Fibroblast of skin of left quadriceps (primary cell): ENCODE measurements at places on chromosomes 6 and 20.

DNA sequence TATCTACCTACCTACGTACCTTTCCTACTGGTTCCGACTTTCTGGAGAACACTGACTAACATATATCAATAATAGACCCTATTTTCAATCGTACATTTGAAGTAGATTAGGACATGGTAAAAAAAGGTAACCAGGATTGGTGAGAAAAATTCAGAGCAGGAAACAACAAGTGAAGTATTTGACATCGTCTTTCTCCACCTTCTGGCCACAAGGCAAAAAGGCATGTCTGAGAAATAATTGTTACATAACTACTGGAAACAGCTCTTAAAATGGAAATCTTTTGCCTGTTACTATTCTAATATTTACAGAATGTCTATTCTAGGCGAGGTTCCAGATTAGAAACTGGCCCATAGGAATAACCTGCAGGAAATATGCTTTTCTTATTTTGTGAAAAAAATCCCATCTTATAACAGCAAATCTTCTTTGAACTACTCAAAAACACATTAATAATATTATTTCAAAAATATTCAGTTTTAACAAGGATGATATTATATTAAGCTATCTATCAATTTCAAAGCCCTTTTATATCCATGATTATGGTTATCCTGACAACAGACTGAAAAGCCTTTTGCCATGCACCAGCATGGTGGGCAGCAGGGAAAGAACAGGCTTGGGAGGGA is 80.8 kb downstream of the RCAN2 start:
- DNase-seq = peak; percentile 11

GRCh38 chr6:44503471-44503870 is 116.0 kb downstream of the CDC5L start:
- no peak for DNase-seq

DNA sequence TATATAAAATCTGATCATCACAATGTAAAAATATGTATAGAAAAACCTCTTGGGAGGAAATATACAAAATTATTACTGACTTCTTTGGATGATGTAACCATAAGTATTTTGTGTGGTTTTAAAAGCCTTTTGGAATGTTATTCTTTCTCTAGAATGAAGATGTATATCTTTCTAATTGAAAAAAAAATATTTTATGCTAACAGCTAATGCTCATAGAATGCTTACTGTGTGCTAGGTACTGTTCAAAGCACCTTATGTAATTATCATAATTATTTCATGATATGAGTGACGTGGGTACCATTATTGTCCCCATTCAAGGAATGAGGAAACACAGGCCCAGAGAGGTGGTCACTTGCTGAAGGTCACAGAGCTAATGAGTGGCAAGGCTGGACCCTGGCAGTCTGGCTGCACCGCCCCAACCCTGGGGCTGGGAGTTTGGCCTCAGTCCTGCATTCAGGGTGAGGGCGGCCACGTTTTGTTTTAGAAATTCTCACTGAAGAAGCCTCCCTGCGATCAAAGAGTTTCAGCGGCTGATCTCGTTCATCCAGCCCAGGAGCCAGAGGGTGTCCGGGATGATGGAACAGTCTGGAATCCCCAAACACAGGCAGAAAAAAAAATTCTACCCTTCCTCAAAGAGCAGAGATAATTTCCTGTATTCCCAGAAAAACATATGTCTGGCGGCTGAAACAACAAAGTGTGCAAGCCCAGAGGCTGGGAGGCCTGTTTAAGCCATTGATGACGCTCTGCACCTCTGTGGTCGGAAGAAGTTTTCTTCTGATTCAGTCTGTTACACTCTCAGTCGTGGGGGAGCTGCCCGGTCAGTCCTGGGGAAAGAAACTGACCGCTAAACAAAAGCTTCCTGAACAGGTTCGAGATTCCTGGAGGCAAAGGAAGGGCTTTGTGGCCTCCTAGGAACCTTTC is 37.3 kb downstream of the TFEB start:
- peak; percentile 90 for DNase-seq

DNA sequence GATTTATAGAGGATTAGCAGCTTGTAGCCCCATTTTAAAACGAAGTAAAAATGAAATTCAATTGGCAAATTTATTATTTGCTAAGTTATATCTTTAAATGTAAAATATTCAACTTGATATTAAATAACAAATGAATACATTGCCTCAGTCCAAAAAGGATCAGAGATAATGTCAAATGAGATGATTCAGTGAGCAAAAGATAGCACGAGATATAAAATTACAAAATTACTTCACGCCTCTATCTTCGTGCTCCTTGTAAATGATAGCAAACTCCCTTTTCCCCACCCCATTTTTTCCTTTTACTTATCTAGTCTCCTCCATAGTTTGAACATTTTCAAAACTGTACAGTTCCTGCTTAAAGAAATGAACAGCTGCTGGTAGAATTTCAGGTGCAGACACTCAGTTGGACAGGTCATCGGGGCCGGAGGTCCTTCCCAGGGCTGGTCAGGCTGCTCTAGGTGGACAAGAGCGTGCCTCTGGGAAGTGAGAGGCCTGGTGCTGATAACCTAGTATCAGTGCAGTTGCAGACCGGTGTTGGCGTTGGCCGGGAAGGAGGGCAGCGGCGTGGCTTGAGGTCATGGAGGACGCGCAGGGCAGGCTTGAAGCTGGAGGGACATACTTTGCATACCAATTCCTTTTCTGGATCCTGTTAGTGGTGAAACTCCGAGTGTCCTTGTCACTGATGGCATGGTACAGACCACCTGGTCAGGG is 83.9 kb downstream of the CDC5L start:
- DNase-seq = no peak

- no peak for DNase-seq
Observed at GRCh38 chr6:154494592-154495311, 15.7 kb downstream of the CNKSR3 start.

GRCh38 chr6:98824902-98825599 is 9.3 kb upstream of the POU3F2 start:
- no peak for DNase-seq

DNA sequence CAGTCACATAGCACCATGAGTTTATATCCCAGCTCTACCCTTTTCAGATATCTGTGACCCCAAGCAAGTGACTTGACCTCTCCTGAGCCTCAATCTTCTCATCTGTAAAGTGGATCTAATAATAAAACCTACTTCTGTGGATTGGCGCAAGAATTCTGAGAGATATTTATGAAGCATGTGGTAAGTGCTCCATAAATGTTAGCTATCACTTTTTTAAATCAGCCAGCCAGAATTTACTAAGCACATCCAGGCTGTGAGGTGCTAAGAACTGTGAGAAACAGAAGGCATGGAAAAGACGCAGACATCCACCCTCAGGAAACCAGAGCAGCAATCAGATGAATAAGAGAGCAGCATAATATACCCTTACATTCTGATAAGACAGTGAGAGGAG is 862 bp downstream of the C20orf96 start:
- DNase-seq = no peak

- no peak for DNase-seq
Observed at GRCh38 chr6:98416027-98416426, 418.3 kb upstream of the POU3F2 start.

GRCh38 chr6:26534681-26535465 is 3.3 kb upstream of the HMGN4 start:
- no peak for DNase-seq

DNA sequence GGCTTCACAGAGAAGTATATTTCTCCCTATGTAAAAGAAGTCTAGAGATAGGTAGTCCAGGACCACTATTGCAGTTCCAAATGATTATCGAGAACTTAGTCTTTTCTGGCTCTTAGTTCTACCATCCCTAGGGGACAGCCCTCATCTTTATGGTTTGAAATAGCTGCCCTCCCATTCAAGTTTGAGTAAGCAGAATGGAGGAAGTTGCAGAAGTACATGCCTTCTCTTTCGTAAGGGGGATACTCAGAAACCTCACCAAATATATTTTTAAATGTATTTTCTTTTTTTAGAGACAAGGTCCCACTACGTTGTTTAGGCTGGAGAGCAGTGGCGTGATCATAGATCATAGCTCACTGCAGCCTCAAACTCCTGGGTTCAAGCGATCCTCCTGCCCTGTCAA is 236.8 kb upstream of the RREB1 start:
- DNase-seq = no peak

DNA sequence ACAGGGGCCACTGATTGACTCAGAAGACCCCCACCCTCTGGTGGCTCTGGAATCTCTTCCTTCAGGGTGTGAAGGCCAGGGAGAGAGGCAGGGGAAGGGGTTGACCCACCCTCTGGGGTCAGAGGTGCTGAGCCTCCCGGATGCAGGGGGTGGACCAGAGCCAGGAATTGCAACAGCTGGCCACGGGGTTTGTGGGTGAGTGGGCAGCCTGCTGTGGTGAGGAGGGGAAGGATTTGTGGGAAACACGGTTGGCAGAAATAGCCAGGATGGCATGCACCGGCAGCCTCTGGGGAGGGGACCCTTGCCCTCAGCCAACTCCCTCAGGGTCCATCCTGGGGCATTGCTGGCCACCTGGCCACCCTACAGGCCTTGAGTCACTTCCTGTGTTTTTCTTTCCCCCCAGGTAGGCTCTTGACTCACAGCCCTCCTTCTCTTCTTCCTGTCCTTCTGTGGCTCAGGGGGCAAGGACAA is 92.8 kb downstream of the MRPL14 start:
- DNase-seq = no peak

DNA sequence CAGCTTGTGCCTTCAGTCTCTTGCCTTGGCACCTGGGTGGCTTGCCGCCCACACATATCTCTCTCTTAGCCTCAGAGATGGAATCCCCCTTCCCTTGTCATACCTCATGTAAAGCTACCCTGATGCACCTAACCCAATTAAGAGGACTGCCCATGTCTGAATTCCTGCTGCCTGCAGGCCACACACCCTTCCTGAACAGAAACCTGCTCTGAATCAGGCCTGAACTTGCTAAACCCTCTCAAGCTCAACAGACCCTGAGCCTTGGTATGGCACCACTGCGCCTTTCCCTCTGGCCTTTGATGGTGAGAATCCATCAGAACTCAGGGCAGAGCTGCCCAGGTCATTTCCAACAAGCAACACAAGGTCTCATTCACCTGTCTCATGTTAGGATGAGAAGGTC is 5.2 kb downstream of the RAET1G start:
- no peak for DNase-seq

DNA sequence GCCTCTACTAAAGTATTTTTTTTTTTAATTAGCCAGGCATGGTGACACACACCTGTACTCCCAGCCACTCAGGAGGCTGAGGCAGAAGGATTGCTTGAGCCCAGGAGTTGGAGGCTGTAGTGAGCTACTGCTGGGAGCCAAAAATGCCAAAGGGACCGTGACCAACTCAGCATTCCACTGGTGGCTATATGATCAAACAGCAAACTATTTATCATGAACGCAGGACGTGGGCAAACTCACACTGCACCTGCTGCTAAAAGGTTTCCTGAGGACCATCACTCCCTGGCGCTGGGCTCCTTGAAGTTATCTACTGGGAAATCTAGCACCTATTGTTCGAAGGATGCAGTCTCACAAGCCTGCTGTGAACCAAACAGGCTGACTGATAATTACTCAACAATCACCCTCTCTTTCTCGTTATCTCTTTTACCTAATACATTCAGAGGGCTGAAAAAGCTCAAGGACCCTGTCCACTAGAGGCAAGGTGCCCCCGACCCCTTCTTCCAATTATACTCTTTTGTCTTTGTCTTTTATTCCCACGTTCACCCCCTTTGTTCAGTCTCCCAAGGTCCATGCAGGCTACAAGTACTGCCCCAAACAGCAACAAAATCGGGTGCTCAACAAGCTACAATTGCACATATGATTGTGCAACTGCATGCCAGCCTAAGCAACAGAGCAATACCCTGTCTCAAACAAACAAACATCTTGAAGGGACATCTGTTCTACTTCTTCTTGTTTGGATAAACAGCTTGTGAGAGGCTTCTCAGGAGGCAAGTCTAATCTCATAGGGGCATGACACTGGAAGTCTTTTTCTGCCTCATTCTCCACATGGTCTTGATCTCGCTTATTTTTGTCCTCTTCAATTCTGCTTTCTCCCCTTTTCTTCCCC is 47.7 kb upstream of the PLN start:
- no peak for DNase-seq

DNA sequence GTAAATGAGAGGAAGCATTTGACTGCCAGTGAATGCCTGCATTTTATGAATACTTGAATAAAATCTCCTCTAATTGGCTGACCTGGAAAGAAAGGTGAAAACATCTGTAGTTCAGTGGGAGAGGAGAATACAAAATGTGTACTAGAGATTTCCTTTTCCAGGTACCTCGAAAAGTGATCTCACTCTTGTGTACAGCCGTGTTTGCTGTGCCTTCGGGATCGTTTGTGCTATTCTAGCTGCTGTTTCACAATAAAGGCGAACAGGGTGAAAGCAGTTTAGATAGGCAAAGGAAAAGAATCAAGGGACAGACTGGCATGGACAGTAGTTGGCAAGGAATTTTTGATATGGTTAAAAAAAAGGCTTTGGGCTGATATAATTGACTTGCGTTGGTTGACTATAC is 112.3 kb downstream of the ARID1B start:
- DNase-seq = no peak

DNA sequence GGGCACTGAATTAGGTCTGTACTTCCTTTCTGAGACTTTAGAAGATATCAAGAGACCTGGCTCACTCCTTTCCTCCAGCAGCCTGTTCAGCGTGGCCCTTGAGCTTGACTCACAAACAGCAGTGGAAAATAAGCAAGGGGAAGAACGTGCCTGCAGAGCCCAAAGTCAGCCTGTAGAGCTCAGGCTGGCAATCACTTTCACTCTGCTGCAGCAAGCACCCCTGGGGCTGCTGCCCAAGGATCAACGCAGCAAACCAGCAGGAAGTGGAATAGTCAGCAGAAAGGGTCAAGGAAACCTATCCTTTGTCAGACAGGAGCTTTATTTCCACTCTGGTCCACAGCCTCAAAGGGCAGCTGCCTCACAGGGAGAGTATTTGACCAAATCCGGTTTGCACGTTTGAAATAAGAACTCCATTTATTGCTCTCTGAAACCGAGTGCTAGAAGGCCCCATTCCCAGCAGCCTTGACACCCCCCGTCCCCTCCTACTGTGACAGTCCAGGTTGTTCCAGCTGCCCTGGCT is 77.4 kb downstream of the PRDM1 start:
- no peak for DNase-seq

DNA sequence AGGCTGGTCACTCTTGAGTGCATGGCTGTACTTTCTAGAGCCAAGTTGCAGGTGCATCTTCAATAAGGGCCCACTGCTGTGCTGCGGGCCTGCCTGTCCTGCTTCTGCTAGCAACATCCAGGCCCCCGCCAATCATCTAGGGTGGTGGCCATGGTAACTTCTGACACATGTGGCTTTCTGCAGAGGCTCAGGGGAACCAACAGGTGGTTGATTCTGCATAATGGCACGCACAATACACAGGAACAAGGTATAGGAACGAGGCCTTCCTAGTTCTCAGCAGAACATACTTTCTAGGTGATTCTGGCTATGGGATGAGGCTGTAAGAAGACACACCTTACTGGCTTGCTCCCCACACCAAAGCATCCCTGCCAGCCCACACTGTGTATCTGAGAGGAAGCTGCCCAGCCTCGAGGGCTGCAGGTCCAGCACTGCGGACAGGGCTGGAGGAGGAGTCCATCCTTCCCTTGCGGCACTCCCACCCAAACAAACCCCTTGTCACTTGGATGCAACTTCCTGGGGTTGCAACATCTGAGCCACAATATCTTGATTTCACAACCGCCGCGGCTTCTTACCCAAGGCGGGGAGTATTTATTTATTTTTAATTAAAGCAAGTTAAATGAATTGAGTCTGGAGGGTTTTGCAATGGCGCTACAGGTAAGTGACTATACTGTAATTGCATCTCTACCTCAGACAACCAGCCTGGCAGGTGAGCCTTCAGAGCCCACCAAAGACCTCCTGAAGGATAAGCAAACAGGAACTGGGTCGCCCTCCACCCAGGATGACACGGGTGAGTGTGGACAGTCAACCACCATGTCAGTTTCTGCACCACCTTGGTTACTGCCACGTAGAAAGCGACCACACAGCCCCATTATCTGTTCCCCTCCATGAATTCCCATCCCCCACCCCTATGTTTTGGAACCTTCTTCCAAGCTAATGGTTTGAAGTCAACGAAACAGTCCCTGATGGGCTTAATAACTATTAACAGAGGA is 49.6 kb downstream of the SULF2 start:
- DNase-seq = no peak
